ENCODE measurements at places on chromosomes 7 and 10. TPM values are rescaled to one million over a fixed set of nuclear protein-coding genes. Genes with fewer than 3 reads are reported as not detected.

SP8 gene
- polyA plus RNA-seq: 3.5 TPM

DNA sequence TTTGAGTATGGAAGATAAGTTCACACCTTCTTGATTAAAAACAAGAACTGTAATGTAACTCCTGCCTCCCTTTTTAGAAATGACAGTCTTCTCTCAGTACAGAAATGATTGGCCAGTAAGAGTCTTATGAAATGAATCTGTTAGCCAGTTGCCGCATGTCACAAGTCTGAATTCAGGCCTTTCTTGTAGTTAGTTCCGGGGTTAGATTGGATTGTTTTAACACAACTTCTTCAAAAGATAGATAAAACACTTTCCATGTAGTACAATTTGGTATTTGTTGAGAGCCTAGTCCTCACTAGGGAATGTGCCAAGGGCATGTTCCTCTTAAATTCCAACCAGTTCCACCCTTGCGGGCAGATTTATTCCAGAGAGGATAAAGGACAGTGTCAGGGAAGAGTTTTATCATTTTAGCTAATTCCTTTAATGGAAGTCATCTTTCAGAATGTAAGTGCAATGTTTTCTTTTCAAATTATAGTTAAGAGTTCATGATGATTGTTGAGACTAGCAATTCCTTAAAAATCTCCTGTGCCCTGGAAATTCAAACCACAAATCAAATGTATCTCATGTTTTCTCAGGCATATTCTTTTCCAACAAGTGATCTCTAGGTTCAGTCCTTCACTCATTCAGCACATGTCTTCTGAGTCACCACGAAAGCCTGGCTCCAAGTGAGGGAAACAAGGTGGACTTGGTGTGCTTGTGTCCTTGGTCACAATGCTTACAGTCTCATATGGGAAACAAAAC is 4.1 kb downstream of the FHIP2A start:
- no peak for DNase-seq

DNA sequence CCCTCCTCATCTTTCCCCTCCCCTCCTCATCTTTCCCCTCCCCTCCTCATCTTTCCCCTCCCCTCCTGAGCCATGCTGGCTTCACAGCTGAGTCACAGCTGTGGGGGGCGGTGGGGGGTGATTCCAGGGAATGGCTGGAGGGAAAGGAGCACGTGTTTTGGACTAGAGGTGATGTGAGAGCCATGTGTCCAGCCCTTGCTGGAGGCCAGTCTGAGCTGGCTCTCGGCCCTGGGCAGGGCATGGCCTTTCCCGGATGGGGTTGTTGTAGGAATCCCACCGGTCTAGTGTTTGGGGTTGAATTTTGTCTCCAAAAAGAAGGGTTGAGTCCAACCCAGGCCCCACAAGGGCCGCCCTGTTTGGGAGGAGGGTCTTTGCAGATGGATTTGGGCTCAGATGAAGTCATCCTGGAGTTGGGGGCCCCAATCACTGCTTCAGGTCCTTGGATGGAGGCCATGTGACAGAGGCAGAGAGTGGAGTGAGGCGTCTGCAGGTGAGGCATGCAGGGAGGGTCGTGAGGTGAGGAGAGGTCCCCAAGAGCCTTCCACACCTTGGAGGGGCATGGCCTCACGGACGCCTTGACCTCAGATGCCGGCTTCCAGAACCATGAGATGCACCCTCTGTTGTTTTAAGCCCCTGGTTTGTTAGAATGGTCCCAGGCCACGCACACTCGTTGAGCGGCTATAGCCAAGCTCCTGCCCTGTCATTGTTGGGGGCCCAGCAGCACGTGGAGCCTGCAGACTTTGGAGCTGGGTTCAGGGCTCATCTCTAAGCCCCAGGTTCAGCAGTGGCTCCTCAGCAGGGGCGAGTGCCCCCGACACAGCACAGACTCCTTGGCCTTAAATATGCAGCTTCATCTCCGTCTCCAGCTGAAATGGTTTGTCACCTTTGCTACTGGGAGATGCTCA is 101.6 kb downstream of the DNAJB6 start:
- DNase-seq: no peak

GRCh38 chr10:62815381-62816075 is 638 bp downstream of the EGR2 start:
- no peak for DNase-seq

DNA sequence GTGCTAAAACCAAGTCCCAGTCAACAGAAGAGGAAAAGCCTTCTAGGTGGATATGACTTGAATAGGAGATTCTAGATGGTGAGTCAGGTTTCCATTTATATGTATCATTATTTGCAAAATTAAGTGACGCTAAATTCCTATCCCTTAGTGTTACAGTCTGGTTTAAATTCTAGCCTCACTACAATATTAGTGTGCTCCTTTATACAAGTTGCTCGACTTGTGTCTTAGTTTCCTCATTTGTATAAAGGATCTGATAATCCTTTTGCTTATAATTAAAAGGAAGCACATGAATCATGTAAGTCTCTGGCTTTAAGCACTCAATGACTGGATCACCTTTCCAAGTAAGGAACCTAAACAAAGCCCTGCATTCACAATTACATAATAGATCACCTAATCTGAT is 105.7 kb downstream of the SVOPL start:
- DNase-seq: no peak

- DNase-seq: peak; percentile 43
Measured at GRCh38 chr7:70738151-70738885, 393.6 kb upstream of the GALNT17 start.

- DNase-seq: no peak
Measured at GRCh38 chr7:109476409-109476808, 906.7 kb downstream of the DNAJB9 start.

- no peak for DNase-seq
Measured at GRCh38 chr7:142717453-142717852, 31.8 kb upstream of the PRSS1 start.

ZPBP gene
- 0.38 TPM for polyA plus RNA-seq

IDI2 gene
- polyA plus RNA-seq: 0.12 TPM

DNA sequence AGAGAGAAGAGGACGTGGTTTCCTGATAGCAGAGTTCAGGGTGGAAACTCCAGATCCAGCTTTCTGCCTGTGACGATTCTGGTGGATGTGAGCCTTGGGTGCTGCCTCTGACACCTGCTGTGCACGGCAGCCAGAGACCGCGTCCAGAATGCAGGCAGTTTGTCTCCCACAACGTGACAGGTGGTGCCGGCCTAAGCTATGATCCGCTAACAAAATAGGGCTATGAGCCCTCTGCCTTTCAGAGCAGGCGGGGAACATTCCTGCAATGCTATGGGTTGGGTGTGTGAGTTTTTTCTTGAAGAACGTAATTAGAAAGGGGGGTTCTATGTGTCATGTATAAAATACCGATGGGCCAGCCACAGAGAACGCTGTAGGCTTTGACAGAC is 297.3 kb upstream of the PRKCQ start:
- no peak for DNase-seq

NSUN6 gene
- polyA plus RNA-seq: 27.1 TPM

GRCh38 chr7:50557099-50557498 is 8.1 kb downstream of the DDC start:
- DNase-seq: no peak
